ENCODE measurements at places on chromosomes 1 and 21.

- DNase-seq = no peak
Observed at GRCh38 chr1:108679586-108680213, 12.4 kb upstream of the PRPF38B start.

GRCh38 chr1:71270394-71270915 is 189.6 kb upstream of the ZRANB2 start:
- no peak for DNase-seq

GRCh38 chr21:36656138-36656537 is 42.8 kb upstream of the SIM2 start:
- no peak for DNase-seq

DNA sequence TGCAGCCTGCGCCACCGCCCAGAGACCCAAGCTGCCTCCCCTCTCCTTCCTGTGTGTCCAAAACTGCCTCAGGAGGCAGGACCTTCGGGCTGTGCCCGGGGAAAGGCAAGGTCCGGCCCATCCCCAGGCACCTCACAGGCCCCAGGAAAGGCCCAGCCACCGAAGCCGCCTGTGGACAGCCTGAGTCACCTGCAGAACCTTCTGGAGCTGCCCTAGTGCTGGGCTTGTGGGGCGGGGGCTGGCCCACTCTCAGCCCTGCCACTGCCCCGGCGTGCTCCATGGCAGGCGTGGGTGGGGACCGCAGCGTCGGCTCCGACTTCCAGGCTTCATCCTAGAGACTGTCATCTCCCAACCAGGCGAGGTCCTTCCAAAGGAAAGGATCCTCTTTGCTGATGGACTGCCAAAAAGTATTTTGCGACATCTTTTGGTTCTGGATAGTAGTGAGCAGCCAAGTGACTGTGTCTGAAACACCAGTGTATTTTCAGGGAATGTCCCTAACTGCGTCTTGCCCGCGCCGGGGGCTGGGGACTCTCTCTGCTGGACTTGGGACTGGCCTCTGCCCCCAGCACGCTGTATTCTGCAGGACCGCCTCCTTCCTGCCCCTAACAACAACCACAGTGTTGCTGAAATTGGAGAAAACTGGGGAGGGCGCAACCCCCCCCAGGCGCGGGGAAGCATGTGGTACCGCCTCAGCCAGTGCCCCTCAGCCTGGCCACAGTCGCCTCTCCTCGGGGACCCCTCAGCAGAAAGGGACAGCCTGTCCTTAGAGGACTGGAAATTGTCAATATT is 19.0 kb upstream of the CCDC27 start:
- no peak for DNase-seq

DNA sequence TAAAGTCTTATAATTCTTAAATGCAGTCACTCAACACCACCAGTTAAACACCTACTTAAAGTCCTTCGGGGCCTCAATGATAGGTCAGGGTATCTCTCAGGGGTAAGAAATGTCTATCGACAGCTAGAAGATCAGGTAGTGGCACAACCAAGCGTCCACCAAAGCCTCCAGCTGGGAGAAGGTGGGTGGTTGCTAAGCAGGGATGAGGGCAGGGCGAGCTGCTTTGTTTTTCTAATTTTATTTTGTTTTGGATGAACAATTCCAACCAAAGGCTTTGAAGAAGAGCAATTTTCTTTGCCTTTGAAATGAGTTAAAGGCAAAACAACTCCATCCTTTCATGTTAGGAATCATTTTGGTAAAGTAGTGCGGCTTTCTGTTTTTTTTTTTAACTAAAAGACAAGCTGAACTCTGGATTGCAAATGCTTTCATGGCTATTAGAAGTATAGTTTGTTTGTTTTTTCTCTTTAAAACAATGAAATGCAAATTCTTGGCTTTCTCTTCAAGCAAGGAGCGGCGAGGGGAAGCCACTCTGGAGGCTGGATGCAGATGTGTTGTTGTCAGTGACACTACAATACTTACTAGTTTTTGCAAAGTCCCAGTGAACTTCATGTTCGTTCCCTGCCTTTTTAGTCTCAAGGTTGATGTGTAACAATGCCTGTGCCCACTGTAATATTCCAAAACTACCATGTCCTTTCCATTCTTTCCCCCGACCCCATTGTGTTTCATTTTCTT is 106.0 kb downstream of the MRPS6 start:
- no peak for DNase-seq

DNA sequence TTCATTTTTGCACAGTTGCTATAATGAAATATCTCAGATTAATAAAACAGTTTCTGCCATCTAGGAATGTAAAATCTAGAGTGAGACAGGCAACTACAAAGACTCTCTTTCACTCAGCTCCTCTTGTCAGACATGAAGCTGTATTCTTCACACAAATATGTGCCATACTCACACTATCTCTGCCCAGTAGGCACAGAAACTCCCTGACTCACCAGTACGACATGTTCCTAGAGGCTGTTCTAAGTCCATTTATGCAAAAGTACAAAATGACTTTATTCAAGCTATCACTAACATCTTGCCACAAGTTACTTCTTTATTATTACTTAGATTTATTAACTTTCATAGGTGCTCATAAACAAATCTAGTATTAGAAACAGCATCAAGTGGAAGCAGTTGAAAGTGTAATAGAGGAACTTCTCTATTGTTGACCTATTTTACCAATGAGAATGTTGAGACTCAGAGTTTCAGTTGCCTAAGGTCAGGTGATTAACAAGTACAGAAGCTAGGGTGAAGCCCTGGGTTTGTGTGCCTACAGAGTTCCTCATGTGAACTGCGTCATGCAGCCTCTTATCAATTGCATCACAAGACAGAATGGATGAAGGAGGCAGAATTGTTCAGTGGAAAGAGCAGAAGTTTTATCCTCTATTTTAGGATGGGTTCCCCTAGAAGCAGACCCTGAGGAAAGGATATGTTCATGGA is 98.9 kb downstream of the RGS2 start:
- no peak for DNase-seq

DNA sequence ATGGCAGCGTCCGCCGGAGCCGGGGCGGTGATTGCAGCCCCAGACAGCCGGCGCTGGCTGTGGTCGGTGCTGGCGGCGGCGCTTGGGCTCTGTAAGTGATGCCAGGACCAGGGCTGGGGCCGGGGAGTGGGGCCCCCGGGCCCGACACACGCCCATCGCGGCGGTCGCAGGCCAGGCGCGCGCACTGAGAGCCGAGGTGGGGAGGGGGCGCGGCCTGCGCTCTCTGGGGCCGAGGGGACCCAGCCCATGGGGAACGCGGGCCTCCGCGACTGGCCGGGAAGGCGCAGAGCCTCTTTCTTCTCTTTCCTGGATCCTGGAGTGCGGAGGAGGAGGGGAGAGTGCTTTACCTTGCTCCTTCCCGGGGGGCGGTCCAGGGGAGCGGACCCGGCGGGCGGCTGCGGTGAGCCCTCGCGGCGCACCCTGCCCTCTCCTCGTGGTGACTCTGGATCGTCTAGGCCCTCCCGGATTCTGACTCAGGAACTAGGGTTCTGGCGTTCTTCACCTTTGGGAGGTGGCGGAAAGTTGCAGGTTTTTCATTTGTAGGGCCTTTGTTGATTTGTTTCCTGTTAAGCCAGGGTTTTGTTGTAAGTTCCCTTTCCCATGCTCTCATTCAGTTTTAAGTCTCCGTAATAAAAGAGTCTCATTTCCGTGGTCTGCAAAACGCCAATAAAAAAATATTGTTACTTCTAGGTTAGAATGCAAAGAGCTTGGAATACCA is 529 bp downstream of the MPZL1 start:
- DNase-seq = peak; percentile 25
